ENCODE measurements at places on chromosomes 5 and 9.
A peak's percentile ranks its signal among the peaks of the same experiment; 100 is the strongest.

DNA sequence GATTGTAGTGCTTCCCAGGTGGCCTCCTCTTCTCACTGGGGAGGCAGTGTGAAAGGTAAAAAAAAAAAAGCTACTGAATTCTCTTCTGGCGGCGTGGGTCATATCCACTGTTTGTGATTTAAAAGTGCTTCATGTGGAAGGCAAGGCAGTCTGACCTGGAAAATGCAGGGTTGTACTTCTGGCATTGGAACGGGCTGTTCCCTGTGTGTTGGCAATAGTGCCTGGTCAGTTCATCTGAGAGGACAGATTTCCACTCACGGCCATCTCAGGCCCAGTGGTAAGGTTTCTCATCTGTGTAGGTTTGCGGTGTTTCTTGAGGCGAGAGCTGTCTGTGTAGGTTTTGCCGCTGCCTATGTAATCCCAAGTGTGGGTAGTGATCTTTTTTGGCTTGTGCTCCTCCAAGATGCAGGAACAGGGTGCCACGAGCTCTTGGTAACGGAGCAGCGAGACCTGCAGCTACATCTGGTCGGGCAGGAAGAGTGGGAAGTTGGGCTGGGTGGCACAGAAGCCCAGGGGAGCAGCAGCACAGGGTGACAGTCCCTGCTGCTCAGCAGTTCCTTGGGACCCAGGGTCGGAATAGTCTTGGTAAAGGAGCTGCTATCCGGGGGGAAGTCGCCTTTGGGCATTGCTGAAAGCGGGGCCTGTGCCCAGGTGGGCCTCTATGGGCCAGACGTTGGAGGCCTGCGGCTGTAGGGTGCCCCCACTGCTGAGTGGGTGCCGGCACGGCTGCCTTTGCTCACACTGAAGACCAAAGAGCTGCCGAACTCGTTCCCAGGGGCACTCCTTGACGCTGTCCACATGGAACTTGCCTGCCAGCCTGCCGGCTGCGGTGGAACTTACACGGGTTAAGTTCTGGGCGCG is 11.2 kb downstream of the RCL1 start:
- DNase-seq: no peak

GRCh38 chr5:58496488-58496887 is 5.3 kb downstream of the GAPT start:
- DNase-seq: no peak

GRCh38 chr5:109849478-109850088 is 159.9 kb downstream of the MAN2A1 start:
- no peak for DNase-seq

- DNase-seq: no peak
Observed at GRCh38 chr5:151700820-151701219, 14.1 kb upstream of the SPARC start.

GRCh38 chr9:97447001-97447400 is 35.1 kb downstream of the TDRD7 start:
- DNase-seq: no peak

GRCh38 chr9:136499935-136500910 is 17.4 kb upstream of the SEC16A start:
- DNase-seq: no peak

DNA sequence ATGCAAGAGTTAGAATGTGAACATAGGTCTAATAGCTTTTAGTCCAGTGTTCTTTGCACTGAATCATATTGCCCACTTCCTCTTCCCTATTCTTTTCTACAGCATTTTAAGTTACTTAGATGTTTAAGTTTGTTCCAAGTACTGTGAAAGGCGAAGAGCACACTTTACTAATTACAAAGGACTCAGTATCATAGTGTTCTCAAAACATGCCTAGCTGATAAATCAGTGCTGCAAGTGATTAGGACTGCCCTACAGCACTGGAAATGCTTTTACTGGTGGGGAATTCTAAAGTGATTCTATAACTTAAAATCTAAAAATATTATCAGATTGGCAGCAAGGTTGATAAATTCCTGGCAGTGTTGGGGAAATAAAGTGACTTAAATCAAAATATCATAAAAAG is 177.9 kb upstream of the KCNN2 start:
- no peak for DNase-seq

- DNase-seq: peak; percentile 43
Observed at GRCh38 chr9:3526165-3526996, 580 bp upstream of the RFX3 start.

- DNase-seq: peak; percentile 1
Observed at GRCh38 chr9:74496819-74497747, at the start of gene RORB. Gene RORB (plus strand): TSS chr9:74497335. CDS start chr9:74497977, 642 bp downstream.

GRCh38 chr9:113350107-113350661 is 843 bp downstream of the BSPRY start:
- no peak for DNase-seq

GRCh38 chr5:5512543-5512942 is 90.1 kb downstream of the ICE1 start:
- DNase-seq: no peak

DNA sequence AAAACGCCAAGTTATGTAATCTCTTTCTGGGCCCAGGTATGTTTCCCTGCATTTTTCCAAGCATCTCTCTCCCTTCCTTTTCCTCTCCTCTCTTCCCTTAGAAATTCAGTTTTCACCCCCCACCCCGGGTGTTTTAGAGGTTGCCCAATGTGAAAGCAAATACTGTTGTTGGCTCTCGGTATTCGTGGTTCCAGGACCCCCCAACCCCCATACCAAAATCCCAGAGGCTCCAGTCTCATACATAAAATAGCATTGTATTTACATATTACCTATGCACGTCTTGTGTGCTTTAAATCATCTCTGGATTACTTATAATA is 48.8 kb downstream of the ACER2 start:
- no peak for DNase-seq

DNA sequence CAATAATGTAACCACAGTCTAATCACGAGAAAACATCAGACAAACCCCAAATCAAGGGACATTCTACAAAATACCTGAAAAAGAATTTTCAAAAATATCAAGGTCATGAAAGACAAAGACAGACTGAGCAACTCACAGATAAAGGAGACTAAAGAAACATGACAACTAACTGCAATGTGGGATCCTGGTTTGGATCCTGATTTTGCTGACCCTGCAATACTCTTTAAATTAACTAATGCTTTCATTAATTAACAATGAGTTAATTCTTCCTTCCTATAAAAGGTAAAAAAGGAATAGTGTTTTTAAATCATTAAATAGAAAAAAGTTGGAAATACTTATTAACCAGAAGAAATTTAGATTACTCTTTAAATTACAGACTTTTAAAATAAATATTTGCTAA is 103.6 kb downstream of the MLLT3 start:
- no peak for DNase-seq

- DNase-seq: no peak
Observed at GRCh38 chr5:135243556-135244285, 155.3 kb downstream of the MACROH2A1 start.

DNA sequence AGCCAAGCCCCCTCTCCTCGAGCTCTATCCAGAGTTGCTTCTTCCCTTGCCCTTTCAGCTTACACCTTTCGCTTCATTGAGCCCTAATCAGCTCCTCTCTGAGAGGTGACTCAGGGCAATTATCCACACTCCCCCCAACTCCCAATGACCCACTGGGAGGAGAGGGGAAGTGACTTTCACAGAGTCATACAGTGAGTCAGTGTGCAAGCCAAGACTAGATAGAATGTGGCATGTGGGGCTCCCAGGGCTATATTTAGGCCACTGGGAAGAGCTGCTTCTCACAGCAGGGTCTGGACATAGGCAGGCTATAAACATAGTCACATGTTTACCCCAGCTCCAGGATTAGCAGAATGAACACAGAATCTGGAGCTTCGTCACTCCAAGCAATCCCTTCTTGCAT is 57.4 kb downstream of the NRG2 start:
- DNase-seq: no peak

DNA sequence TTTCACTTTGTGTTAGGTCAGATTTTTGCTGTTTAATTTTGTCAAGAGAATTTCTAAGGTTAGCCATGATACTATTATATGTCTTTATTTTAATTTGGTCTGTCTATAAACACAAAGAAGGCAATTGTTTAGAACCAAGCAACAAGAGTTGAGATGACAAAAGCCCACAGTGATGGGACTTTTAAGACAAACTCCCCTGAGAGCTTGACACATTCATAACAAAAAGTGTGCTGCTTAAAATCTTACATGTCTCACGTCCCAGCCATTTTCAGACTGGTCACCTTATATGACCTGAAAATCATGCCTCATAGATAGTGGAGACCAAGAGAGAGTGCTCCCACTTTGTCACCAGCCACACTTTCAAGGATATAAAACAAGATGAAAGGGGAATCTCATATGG is 21.6 kb upstream of the NNT start:
- DNase-seq: no peak

DNA sequence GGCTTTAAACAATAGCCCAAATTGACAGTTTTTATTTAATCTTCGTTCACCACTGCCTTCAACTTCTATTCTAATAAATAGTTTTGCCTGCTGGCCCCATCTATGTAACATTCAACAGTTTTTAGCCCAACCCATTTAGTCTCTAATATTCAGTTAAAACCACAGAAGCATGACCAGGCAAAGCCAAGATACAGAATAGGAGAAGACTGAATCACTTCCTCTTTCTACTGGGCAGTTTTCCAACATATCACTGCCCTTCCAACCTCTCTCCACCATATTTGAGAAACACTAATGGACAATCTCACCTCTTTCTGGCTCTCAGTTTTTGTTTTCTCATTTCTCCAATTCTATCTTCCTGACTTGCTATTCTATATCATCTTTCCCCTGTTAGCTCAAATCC is 352.9 kb downstream of the DNAH5 start:
- DNase-seq: no peak

DNA sequence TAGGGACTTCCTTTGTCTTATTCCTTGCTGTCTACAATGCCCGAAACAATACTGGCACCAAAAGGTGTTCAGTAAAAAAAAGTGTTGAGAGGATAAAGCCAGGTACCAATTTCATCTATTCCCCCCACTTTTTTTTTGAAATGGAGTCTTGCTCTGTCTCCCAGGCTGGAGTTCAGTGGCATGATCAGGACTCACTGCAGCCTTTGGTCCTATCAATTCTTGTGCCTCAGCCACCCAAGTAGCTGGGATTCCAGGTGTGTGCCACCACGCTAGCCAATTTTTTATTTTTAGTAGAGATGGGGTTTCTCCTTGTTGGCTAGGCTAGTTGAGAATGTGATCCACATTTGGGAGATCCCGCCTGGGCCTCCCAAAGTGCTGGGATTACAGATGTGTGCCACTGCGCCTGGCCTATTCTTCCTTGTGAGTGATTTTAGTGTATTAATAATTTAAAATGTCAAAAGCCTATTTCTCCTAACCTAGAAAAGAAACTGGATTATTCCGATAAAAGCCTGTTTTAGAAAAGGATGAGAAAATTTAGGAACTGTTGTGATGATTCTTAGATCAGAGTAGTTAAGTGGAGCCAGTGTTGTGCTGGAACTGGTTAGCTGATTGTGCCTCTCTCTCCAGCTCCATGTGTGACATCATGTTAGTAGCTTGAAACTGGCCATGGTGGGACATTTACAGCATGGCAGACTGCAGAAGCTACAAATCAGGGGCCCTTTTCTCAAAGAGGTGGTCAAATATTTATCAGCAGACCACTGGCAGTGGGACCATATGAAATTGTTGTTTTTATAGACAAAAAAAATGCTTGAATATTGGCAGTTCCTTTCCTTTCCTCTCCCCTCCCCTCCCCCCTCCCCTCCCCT is 14.3 kb downstream of the CDC42SE2 start:
- no peak for DNase-seq

GRCh38 chr9:133728856-133729616 is 9.1 kb downstream of the SARDH start:
- DNase-seq: no peak

DNA sequence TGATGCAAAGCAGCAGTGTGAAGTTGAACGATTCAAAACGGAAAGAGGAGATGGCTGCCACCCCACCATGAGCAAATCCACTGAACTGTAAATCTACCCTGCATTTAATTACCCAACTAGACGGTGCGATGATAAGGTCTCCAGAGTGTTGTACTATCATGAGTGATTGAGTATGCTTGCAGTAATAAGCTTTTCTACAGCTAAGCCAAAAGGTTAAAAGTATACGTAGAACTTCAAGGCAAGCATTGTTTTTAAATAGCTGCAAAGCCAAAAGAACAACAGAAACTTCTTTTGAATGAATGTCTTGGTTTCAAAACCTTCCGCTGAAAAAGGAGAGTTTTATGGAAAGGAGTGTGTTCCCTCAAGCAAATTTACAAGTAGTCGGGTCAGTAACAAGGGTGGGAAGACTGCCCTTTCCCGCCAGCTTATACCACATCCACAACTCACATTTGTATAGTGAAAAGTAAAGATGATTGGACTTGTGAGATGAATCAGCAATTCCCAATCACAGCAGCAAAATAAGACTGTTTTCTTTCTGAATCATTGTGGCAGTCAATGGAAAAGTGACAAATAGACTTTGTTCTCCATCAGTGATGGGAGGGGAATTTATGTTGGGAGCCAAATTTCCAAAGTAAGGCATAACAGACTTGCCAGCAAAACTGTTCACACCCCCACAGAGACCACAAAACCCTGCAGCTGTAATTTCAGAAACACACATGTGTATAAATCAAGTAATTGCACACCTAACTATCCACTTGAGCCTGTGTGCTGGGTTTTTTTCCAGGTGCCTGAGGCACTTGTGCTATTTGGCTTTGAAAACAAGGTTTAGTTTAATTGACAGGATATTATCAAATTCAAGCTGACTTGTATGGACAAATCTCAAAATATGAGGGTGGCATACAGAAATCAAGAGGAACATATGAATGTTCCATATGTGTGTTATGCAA is 407.7 kb upstream of the GRAMD2B start:
- no peak for DNase-seq

DNA sequence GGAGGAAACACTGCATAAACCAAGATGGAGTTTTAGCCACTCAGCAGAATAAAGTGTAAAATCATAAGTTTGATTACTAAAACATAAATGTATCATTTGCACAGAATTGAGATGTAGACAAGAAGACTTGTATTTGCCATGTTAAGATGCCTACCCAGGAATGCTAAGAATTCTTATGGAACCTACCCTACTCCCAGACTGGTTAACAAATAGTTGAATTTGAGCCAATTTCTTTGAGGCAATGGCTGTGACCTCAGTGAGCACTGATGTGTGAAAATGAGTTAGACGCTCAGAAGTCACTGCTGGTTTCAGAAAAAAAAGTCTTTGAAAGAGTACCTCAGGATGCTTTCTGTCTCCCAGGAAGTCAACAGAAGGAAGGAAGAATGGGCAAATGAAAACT is 95.6 kb downstream of the ESM1 start:
- no peak for DNase-seq

DNA sequence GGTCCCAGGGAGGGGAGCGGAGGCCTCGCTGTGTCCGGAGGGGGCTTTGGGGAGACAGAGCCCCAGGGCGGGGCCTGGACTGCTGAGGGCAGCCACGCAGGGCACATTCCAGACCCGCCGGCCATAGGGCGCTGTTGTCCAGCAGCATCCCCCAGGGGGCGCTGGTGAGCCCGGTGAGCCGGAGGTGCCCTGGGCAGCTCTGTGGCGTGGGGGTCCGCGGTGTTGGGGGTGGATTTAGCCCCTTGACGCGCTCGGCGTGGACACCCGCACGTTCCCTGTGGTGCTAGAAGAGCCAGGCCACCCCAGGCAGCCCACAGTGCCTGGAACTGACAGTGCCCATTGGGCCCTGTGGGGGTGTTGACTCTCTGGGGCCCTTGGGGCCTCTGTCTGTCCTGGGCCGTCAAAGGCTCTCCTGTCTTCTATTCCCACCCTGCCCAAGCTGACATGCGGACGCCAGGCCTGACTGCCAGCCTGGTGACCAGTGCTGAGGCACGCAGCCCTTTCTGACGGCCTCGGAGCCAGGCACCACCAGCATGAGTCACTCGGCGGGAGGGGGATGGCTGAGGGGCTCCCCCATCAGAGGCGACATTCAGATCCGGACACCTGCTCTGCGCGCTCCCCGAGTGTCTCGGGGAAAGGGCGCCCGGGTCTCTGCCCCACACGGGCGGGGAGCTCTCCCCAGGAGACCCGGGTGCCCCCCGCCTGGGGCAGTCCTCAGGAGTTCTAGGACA is 23.9 kb downstream of the TPPP start:
- no peak for DNase-seq
